ENCODE measurements at places on chromosomes 11 and 22. TPM values are rescaled to one million over a fixed set of nuclear protein-coding genes. Genes with fewer than 3 reads are reported as not detected.

Gene UBE2L6
- polyA plus RNA-seq = 99.6 TPM

Gene KCNK4
- polyA plus RNA-seq = 6.5 TPM

Gene HTR3B
- 0.13 TPM for polyA plus RNA-seq

Gene CCDC87
- 0.32 TPM for polyA plus RNA-seq

Gene OR4D11
- not detected for polyA plus RNA-seq

Gene FKBP2
- polyA plus RNA-seq = 109 TPM

Gene IL18
- polyA plus RNA-seq = 5.8 TPM

Gene LGALS12
- not detected for polyA plus RNA-seq

Gene MS4A12
- polyA plus RNA-seq = not detected

Gene NCAM1
- 462 TPM for polyA plus RNA-seq
